ENCODE measurements at places on chromosomes 16 and 17.

- DNase-seq: no peak
These were observed 419.1 kb downstream of the HS3ST3B1 start for GRCh38 chr17:14719942-14720341.

GRCh38 chr17:17150448-17150800 lies 55.7 kb downstream of the PLD6 start:
- no peak for DNase-seq

GRCh38 chr16:56513972-56514371 lies 5.9 kb downstream of the BBS2 start:
- peak; percentile 65 for DNase-seq

DNA sequence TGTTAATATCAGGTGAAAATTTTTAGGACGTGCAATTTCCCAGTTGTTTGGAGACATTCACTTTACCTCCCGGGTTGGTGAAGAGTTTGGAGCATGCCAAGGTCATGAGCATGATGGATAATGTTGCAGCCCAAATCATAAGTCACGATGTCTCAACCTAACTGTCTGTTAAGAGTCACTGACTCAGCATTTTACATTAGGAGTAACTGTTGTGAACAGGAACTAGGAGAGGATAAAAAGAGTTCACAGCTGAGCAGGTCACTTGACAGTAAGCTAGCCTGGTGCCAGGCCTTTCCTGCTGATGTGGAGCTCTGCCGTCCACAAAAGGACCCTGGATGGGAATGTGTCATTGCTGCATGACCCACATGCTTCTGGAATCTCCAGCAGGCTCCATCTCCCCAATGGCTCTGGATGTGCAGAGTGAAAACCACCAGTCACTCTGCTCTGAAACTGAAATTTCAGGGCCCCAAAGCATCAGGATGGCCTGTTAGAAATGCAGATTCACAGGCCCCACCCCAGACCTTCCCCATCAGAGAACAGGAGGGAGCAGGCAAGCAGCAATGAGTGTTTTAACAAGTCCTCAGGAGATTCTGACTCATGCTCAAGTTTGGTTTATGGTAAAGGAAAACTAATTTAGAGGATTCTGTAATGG lies 371.6 kb upstream of the MAF start:
- no peak for DNase-seq

DNA sequence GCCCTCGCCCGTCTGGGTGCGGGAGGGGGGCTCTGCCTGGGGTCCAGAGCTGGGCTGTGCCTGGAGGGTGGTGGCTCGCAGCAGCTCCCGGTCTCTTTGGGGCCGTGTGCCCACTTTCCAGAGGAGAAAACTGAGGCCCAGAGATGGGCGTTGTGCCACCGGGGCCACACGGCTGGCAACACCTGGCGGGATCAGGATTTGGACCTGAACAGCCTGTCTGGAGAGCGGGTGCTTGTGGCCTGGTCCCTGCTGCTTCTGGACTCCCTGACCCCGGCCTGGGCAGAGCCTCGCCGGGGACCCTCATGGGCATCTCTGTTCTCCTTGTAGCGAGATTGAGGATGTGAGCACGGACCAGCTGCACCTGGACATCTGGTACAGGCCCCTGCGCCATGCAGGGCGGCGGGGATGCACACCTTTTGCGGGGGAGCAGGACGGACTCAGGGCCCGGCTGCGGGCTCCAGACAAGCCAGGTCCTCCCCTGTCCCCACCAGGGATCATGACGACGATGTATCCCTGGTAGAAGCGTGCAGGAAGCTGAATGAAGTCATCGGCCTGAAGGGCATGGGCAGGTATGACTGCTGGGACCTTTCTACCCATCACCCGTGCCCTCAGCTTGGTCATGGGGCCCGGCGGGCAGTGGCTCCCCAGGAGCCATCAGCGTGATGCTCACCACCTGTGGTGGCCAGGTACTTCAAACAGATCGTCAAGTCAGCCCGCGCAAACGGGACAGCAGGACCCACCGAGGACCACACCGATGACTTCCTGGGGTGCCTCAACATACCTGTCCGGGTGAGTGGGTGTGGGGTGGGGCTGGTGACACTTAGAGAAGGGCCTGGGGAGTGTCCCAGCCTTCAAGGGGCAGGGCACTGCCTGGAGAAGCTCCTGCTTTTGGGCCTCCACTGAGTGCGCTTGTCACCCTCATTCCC lies 8.3 kb downstream of the BAIAP3 start:
- DNase-seq: no peak

DNA sequence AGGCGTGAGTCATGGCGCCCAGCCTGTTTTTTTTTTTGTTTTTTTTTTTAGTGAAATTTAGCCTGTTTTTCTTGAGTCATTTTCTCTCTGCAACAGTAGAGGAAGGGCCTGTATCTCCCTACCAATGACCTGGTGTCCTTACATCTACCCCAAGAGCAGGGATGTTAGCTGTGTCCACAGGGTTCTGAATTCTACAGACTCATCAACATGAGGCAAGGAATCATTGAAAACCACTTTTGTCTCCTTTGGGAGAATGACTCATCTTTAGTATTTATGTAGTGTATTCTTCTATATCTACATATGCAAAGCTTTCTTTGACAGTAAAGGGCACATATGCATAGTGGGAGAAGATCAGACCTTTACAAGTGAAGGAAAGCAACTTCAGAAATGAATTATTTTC lies 105.3 kb downstream of the SPECC1 start:
- no peak for DNase-seq

DNA sequence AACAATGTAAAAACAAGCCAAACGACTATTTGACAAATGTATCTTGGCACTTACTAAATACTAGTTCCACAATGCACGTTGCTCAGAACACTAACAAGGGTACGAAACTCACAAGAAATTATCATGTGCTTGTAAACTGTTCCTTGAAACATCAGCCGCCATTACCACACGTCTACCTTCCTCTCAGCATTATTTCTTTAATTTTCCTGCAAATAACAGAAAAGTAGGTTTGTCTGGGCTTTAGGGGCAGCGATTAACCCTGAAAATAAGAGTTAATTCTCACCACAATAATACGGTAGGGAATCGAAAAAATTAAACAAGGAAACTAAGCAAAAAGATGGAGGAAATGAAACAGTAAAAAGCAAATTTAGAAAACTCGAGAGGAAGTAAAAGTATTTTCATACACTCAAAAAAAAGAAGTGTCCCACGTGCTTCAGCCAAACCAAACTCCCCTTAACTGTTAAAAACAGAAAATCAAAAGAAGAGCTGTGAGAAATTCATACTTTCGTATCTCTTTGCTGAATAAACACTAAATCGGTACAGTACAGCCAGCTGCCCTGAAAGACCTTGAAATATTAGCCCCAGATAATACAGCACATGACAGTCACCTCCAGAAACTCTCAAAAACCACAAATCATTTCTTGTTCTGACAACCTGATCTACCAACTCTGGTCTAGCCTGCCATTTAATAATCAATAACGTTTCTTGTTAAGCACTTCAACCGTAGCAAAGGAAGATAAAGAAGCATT lies 1.2 kb downstream of the ARHGAP17 start:
- peak; percentile 24 for DNase-seq

DNA sequence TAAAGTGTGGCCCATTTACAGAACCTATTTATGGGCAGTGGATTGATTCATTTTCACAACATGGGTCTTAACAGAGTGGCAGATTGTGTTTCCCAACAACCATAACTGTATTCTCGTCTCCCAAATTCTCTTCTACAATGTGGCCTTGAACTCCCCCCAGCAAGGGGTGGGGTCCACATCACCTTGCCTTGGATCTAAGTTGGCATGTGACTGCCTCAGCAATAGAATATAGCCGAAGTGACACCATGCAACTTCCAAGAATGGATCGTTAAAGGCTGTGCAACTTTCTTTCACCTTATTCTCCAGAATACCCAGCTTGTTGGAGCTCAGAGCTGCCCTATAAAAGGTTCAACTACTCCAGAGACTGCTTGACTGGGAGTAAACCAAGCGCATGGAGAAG lies 72.0 kb upstream of the CDH5 start:
- DNase-seq: no peak

DNA sequence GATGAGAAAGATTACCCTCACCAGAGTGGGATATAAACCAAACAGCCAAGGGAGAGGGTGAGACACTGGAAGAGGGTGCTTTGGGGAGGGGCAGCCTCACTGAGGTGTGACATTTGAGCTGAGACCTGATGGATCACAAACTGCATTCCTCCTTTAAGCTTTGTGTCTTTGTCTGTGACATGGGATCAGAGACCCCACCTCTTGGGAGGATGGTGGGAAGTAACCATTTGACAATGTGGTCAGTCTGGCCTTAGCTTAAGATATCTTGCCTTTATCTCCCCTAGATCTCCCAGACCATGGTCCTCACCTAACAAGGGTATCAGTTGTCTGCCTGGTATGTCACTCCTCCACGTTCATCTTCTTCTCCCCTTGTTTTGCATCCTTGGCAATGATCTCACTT lies 163.4 kb downstream of the SHISA9 start:
- no peak for DNase-seq

DNA sequence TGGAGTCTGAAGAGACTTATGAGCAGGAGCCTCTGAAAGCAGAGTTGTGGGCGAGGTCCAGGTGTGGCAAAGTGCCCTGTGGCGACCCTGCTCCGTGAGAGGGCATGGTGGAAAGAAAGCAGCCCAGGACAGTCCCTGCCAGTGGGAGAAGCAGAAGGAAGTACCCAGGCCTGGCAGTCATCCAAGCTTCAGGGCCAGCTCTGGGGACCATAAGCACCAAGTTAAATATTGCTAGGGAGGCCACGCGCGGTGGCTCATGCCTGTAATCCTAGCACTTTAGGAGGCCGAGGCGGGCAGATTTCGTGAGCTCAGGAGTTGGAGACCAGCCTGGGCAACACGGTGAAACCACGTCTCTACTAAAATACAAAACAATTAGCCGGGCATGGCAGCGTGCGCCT lies 4.9 kb upstream of the ASGR1 start:
- DNase-seq: no peak

- peak; percentile 81 for DNase-seq
These were observed 7.3 kb upstream of the KDM8 start for GRCh38 chr16:27195941-27196595.

GRCh38 chr17:64780096-64781013 lies 118.2 kb upstream of the SMURF2 start:
- DNase-seq: peak; percentile 81

DNA sequence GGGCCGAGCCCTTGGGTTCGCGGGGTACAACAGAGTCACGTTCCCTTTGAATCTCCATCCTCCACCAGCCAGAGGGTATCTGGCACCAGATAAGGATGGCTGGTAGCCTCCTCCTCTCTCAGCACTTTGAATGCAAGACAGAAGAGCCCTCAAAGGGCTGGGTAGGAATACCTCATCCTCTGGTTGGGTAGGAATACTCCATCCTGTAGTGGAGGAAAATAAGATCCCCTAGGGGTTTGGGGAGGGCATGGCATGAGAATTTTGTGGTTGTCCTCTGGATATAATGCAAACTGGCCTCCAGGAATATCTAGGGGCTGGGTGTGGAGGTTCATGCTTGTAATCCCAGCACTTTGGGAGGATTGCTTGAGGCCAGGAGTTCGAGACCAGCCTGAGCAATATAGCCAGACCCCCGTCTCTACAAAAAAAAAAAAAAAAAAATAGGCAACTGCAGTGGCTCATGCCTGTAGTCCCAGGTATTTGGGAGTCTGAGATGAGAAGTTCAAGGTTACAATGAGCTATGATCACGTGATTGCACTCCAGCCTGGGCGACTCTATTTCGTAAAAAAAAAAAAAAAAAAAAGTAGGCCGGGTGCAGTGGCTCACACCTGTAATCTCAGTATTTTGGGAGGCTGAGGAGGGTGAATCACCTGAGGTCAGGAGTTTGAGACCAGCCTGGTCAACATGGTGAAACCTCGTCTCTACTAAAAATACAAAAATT lies 2.7 kb downstream of the IGFBP4 start:
- DNase-seq: no peak

DNA sequence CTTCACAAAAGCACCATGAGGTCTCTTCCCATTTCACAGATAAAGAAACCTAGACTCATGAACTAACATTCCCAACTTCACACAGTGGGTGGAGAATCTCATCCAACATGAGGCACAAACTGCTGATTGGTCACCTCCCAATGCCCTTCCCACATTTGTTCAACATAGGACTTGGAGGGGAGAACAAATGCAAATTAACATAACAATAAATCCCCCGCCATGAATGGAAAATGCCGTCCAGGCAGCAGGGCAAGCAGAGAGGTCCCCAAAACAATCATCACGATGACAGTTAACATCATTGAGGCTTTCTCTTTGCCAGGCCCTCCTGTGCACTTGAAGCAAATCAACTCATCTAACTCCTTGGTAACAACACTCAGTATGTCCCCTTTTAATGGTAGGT lies 185.3 kb downstream of the TMEM132E start:
- no peak for DNase-seq

GRCh38 chr16:67775273-67775672 lies 31.1 kb downstream of the RANBP10 start:
- no peak for DNase-seq

- no peak for DNase-seq
These were observed 10.1 kb upstream of the MAP2K6 start for GRCh38 chr17:69404399-69404798.

GRCh38 chr16:9357829-9358228 lies 266.4 kb downstream of the HAPSTR1 start:
- DNase-seq: no peak

GRCh38 chr16:78323315-78323714 lies 223.9 kb downstream of the WWOX start:
- no peak for DNase-seq

- no peak for DNase-seq
These were observed 118.1 kb downstream of the GSG1L start for GRCh38 chr16:27945233-27945973.

DNA sequence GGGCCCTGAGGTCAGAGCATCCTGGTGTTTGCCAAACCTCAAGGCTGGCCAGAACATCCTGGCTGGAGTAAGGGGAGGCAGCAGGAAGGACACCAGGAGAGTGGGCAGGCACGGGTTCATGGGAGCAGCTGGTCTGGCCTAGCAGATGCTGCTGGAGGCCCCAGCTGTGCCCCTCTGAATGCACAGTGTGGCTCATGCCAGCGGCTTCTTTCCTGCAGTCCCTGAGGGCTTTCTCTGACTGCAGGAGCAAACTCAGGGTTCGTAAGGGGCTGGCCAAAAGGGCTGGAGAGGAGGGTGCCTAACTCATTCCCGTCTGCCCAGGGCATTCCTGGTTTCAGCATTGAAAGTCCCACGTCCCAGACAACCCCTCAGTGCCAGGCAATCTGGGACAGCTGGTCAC lies 78.7 kb downstream of the ZDHHC7 start:
- DNase-seq: no peak

- DNase-seq: no peak
These were observed 21.9 kb upstream of the NXPH3 start for GRCh38 chr17:49553676-49554335.

GRCh38 chr16:4370570-4371356 lies 885 bp upstream of the VASN start:
- no peak for DNase-seq

DNA sequence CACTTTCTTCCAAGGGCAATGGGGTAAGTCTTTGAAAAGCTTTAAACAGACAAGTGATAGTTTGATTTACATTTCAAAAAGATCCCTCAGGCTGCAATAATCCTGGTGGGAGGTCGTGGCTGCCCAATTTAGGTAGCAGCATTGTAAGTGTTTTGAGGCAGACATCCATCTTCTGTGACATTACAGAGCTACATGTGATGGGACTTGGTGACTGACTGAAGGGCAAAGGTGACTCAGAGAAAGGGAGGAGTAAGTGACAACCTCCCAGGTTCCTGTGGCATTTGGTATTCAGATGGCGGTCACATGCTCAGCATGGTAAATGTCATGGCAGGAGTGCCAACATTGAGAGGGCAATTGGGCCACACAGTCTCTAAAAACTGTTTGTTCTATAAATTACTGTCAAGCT lies 26.5 kb downstream of the STAT3 start:
- peak; percentile 33 for DNase-seq

GRCh38 chr17:1244606-1245012 lies 25.6 kb upstream of the BHLHA9 start:
- DNase-seq: no peak
